ENCODE measurements at places on chromosomes 2 and 18. TPM values are rescaled to one million over a fixed set of nuclear protein-coding genes. Genes with fewer than 3 reads are reported as not detected.

GRCh38 chr2:5914811-5915611 is 222.8 kb downstream of the SOX11 start:
- DNase-seq, result peak; percentile 56

DNA sequence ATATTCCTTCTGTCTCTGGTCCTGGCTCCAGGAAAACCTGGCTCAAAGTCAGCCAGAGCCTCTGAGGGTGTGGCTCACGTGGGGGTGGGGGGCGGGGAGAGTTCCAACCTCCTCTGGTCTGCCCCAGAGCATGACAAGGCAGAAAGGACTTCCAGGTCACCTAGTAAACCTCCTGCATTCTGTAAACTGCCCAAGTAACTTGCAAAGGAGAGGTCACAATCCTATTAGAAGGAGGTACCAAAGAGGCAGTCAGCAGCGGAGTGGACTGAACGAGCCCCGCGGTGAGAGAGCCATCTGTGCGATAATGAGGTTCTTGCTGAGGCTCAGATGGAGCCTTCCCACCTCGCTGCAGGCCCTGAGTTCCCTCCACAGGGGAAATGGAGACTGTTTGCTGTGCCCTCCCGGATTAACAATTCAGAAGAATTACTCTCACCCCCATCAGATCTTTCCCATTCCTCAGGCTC is 58.9 kb upstream of the GATA6 start:
- no peak for DNase-seq

GRCh38 chr18:70365361-70365760 is 76.5 kb downstream of the SOCS6 start:
- DNase-seq, result no peak

The COL4A3 gene
- 0.29 TPM for total RNA-seq

GRCh38 chr2:40556739-40557138 is 104.8 kb upstream of the SLC8A1 start:
- DNase-seq, result no peak

DNA sequence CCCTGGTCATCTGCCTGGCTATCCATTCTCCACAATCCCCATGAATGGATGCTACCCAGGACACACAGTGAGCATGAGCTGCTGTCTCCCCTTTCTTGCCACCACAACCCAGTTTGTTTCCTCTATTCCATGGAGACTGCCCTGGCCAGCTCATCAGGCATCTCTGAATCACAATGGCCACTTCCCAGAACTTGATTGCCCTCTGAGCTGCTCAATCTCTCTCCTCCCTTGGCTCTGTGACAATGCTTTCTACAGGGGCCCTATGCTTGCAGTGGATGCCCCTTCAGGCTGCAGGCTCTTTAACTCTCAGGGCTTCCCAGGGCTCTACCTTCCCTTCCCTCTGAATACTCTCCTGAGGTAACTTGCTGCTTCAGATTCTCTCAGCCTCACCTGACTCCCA is 14.4 kb upstream of the SLC4A5 start:
- no peak for DNase-seq

- DNase-seq, result no peak
Observed at GRCh38 chr2:180247658-180248057, 240.6 kb upstream of the CWC22 start.

DNA sequence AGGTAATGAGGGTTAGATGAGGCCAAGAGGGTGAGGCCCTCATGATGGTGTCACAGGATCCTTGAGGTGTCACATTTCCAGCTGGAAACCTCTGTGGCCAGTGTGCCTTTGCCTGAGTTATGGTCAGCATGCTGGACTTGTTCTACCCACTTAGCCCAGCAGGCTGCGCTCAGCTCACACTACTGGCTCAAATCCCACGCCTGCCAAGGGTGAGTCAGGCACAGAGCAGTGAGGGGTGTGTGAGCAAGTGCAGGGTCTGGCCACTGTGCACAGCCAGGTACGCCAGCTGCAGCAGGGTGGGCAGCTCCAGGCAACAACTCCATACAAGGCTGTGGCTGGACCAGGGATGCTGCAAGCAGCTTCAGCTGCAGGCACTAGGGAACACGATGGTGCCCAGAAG is 616.6 kb upstream of the FSHR start:
- DNase-seq, result no peak

The ANKRD62 gene
- not detected for total RNA-seq

DNA sequence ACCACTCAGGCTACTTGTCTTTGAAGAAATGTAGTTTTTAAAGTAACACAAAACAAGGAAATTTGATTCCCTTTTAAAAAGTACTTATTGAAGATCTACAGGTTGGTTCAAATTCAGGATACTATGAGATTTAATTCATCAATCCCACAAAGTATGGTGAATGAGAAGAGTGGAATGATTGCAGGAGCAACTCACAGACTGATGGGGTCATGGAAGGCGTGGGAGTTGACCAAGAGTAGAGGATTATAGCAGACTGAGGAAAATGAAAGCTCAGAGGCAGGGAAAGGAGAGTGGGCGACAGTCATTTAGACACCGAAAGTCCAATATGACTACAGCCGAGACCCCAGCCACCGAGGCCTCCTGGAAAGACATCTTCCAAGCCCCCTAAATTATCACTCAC is 12.5 kb upstream of the DAPL1 start:
- DNase-seq, result peak; percentile 20

GRCh38 chr2:64112016-64112415 is 32.2 kb downstream of the PELI1 start:
- no peak for DNase-seq

The TMEM17 gene
- 3.5 TPM for total RNA-seq

Measured in RPMI7951 (cell line).